ENCODE measurements at places on chromosomes 12 and 14.

- DNase-seq = no peak
These were observed 14.8 kb upstream of the CALM1 start for GRCh38 chr14:90381999-90382451.

- DNase-seq = no peak
These were observed 93.9 kb upstream of the ZDHHC17 start for GRCh38 chr12:76669981-76670380.

- DNase-seq = no peak
These were observed 249.2 kb downstream of the BTG1 start for GRCh38 chr12:91896286-91897024.

DNA sequence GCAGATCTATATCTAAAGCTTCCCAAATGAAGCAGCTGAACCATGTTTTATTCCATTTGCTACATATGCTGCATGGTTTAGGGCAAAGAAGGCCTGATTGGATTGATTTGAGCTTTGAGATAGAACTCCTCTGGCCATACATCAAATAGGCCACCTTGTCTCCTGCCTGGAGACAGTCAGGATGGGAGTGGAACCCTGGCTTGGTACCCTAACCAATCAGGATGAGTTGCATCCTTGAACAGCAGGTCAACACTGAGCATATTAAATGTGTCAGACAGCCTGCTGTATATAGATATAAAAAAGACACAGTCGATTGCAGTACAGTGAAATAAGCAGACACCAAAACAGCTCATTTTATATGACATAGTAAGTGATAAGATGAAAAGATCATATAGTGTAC lies 291.7 kb downstream of the NUAK1 start:
- no peak for DNase-seq

- DNase-seq = peak; percentile 83
These were observed 22.2 kb downstream of the MANSC1 start for GRCh38 chr12:12327802-12328201.

DNA sequence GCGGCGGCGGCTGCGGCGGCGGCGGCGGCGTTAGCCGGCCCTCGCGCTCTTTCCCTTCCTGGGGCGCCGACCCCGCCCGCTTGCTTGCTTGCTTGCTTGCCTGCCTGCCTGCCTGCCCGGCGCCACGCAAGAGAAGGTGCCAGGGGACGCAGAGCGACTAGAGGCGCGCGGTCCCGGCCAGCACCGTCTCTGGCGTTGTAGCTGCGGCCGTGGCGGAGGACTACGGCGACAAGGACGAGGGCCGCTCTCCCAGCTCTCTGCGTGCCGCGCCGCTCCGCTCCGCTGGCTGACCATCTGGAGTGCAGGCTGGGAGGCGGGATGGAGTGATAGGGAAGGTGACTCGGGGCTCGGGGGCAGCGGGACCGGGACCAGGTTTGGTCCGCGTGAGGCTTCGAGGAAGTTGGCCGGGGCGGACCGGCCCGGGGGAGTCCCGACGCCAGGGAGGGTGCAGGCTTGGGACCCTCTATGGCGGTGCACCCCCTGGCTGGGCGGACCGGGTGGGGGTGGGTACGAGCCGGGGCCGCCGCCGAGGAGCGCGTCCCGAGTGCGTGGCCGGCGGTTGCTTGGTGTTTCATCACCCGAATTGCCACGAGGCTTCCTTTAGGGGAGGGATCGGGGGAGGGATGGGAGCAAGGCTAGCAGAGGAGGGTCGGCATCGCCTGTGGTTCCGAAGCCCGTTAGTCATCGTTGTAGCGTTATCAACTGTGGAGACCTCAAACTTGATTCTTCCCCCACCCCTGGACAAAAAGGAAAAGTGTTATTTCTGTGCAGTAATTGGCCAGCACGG lies 471 bp downstream of the XPOT start:
- DNase-seq = peak; percentile 84

- DNase-seq = no peak
These were observed 118.3 kb downstream of the CCER1 start for GRCh38 chr12:90836689-90837088.

DNA sequence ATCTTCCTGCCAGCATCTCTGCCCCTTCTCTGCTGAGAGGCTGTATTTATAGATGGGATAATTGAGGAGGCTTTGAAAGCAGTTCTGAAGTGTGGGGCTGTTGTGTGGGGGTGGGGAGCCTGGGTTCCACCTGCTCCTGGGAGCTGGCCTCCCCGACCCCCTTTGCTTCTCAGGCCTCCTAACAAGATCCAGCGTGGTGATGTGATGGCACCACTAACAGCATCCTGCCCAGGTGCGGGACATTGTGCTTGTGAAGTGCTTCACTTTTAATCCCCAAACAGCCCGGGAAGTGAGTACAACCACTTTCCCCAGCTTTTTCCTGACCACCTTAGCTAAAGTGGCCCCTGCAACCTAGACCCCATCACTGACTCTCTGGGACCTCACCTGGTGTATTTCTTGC lies 95.1 kb upstream of the NRXN3 start:
- DNase-seq = no peak

DNA sequence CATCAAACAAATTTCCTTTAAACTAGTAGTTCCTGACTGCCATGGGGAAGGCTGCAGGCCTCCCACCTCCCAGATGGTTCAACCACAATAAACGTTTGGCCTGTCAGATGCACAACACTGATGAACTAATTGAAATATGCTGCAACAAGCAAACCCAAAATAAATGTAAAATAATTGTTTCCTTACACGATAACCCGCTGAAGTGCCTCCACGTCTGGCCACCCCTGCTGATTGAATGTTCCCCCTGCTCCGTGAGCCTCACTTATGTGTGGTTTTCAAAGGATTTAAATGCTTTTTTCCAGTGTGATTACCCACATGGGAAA lies 8.4 kb downstream of the PITPNM2 start:
- no peak for DNase-seq

DNA sequence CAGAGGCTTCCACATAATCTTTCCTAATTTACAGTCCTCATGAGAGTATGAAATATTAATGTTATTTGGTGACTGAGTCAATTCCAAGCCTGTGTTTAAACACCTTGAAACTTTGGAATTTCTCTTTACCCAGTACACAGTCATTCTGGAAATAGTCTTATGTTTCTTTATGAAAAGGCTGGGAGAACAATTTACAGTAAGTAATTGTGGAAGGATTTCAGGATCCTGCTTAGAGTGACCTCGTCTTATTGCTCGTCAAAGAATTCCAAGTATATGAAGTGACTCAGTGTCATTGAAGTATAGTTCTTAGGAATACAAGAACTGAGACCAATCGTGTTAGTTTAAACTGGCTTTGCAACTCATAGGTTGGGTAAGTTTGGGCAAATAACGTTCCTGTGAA lies 634.2 kb downstream of the SLC16A7 start:
- no peak for DNase-seq

DNA sequence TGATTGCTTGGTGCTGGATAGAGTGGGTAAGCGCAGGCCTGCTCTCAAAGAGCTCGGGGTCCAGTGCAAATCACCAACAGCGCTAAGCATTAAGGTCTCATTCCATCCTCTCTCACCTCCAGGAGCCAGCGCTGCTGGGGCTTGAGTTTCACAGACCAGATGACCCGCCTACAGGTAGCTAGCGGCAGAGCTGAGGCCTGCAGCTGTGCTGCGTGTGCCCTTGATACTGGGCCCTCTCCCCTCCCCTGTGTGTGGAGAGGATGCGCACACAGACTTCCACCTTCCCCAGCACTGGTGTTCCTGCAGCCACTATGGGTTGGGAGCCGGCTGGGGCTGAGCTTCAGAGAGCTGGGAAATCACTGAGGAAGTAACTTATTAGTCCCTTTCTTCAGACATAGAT lies 149.9 kb downstream of the CALM1 start:
- DNase-seq = no peak

GRCh38 chr12:104641862-104642261 lies 185.1 kb downstream of the CHST11 start:
- DNase-seq = no peak

All from RKO (cell line).